CD14-positive monocyte (primary cell): ENCODE measurements at places on chromosomes 13 and 19. TPM values are rescaled to one million over a fixed set of nuclear protein-coding genes. Genes with fewer than 3 reads are reported as not detected.
A peak's percentile ranks its signal among the peaks of the same experiment; 100 is the strongest.

Gene INSR
- polyA plus RNA-seq = 2.9 TPM

Gene ZNF763
- polyA plus RNA-seq = 1.7 TPM

DNA sequence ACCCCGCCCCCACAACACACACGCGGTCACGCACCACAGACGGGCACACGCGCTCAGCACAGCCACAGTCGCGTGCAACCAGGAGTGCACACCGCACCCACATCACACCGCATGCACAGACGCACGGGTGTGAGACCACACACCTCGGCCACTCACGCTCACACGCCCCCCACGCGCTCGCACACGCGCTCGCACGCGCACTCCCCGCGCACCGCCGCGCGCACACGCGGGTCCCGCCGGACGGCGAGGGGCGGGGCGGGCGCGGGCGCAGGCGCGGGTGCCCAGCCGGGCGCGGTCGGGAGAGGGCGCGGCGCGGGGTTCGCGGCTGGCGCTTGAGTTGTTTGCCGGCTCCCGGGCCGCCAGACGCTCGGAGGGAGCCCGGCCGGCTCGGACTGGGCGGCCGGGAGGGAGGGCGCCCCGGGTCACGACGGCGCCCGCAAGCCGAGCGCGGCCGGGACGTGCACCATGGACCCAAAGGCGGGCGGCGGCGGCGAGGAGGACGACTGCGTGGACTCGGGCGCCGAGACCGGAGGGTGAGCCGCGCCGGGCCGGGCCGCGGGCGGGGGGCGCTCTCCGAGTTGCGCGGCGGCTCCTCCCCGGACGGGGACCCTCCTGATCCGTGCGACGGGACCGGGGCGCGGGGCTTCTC lies at the start of gene FAM124A:
TSS of gene FAM124A (plus strand) at position 362 of the 649 bp plus-strand sequence. CDS start at position 466, 104 bp downstream.
- DNase-seq = peak; percentile 20
- peaks cover 32% of the 10 kb centered on the region for H3K4me1 ChIP-seq
- H3K27ac ChIP-seq = no peak within 1 kb of the TSS
- peak within 1 kb of the TSS; percentile 45 for H3K4me3 ChIP-seq

GRCh38 chr13:76239031-76239680 lies 603.0 kb downstream of the LMO7 start:
- H3K27me3 ChIP-seq = no peaks in the 10 kb centered on the region
- no peak overlapping the region for H3K4me3 ChIP-seq
- no peak overlapping the region for H3K27ac ChIP-seq

- H3K4me1 ChIP-seq = no peaks in the 10 kb centered on the region
- no peaks in the 10 kb centered on the region for H3K36me3 ChIP-seq
- H3K4me3 ChIP-seq = no peak overlapping the region
- no peaks in the 10 kb centered on the region for H3K27me3 ChIP-seq
- DNase-seq = no peak
- H3K27ac ChIP-seq = no peak overlapping the region
Observed at GRCh38 chr13:30065181-30065580, 214.8 kb upstream of the UBL3 start.

DNA sequence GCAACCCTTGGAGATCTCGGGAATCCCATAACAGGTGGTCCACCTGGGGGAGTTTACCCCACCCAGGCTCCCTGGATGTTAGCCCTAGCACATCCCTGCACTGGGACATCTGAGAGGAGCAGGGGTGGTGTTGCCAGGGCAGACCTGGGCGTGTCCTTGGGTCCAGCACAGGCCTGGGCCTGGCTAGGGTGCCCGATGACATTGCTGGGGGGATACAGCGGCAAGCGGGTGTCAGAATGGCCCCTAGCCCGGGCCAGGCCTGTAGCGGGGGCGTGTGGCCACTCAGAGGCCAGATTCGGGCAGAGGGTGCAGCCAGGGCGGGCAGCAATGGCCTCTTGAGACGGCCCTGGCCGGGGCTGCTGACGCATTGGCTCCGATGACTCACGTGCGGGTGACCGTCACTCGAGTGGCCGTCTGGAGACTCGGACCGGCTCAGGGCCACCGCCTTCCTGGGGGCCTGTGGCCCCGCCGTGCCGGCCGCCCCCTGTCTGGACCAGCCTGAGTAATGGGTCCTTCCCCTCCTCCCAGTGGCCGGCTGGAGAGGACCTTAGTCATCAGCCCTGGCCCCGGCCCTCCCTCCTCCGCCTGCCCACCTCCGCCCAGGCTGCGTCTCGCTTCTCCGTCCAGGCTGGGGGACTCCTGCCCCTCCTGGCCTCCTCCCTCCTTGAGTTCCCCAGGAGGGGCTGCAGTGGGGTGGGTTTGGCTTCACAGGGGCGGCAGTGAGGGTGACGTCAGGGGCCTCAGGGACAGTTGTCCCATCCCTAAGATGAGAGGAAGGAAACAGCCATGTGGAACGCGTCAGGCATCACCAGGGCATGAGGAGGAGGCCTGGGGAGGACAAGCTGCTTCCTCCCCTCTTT lies 23.2 kb upstream of the CRTC1 start:
- no peak for DNase-seq
- H3K36me3 ChIP-seq = no peaks in the 10 kb centered on the region
- no peak overlapping the region for H3K27ac ChIP-seq
- H3K4me1 ChIP-seq = peaks cover 9% of the 10 kb centered on the region
